Endodermal cell (in vitro differentiated cells): ENCODE measurements at places on chromosomes 5 and 9.
A peak's percentile ranks its signal among the peaks of the same experiment; 100 is the strongest.

DNA sequence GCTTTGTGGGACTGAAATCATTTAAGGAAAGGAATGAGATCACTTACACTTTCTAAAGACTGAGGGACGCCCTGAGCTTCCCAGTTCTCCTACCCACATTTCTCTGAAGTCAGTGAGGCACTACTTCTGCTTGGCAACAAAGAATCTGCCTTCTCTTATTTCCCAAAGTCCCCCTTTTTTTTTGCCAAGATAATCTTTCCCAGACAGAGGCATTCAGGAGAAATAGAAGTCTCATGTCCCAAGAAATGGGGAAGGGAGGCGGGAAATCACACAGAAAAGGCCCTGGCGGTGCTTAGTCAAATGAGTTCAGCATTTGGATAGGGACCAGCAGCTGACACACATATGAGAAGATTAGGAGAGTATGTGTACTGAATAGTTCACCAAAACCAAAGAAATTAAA is 159.7 kb downstream of the MUSK start:
- DNase-seq, result no peak

DNA sequence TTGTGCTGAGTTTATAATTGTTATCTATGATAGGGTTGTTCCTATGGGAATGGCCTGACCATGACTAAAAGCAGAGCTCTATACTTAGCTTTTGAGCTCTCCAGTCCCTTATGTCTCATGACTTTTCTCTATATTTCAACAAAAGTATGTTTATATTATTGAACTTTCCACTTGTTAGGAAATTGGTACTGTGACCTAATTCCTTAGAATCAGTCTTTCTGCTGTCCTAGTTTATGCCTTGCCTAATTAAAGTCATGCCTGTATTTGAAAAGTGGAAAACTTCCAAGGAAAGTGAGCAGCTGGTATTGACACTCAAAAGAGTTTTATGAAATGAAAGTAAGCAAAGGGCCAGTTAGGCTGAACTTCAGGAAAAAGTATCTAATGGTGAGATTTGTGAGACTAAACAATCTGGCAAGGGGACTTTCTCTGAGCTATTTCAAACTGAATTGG is 68.6 kb downstream of the XRCC4 start:
- no peak for DNase-seq

GRCh38 chr5:19519448-19519847 is 468.6 kb downstream of the CDH18 start:
- no peak for DNase-seq

DNA sequence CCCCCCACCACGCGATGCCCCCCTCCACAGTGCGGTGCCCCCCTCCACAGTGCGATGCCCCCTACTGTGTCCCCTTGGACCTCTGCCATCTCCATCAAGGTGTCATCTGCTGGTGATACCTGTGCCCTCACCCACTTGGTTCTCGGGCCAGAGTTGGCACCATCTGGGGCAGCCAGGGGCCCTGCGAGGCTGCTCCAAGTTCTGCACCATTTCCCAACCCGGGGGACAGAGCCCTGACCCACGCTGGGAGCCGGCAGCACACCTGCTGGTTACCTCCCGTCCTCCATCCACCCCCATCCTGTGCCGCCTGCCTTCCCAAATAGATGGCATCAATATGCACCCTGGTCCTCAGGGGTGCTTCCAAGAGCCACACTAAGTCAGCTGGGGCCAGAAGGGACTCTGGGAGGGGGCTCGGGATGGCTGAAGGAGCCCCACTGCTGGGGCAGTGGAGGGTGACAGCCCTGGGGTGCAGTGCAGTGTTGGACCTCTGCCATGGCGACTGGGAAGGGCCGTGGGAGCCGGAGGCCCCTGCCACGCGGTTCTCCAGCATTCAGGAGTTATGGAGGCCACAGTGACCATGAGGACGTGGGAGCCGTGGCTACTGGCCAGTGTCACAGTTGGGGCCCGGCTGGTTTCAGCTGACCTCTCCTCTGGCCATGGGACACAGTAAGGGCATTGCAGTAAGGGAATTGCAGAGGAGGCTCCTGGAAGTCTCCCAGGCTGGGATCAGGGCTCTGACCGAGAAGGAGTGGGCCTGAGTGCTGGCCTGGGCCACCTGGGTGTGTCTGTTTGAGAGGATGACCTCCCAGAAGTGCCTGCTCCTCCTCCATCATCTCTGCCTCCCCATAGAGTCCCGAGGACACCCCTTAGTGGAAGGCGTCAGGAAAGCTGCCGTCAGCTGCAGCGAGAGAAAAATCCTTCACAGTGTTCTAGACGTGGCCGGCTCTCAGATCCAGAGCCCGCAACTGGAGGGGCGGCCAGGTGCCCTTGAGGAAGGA is 44.2 kb upstream of the NOTCH1 start:
- DNase-seq, result no peak

DNA sequence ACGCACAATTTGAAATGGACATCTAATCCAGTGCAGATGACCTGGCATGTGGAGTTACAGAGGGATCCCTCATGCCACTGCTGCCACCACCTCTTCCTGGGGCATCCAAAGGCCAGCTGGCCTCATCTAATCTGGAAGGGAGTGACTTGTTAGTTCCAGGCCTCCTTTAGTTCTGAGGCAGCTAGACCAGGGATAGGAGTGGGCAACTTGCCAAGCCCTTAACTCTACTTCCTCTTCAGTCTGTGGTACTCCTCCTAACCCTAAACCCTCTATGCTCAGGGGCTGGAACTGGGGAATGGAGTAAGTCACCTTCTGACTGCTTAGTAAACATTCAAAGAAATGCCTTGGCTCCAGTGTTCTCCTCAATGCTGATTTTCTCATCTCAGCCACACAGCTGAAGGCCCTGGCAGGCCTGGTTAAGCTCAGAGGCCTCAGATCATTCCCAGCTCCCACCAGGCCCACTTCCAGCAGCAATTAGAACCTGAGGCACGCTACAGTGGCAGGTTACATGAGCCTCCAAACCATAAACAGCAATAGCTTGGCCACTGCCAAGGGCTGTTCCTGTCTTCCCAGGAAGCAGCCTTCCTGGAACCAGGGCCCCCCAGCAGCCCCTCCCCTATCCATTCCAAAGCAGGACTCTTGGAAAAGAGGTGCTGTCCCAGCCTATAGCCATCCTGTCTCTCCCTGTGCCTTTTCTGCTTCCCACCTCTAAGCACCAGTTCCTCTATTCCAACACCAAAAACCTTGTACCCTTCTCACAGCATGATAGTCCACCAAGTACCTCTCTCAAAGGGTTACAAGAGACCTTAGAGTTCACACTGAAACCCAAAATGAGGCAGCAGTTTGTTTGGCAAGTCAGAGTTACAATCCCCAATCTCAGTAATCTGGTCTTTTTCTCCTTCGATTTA is 2.0 kb downstream of the EIF4EBP3 start:
- peak; percentile 36 for DNase-seq

DNA sequence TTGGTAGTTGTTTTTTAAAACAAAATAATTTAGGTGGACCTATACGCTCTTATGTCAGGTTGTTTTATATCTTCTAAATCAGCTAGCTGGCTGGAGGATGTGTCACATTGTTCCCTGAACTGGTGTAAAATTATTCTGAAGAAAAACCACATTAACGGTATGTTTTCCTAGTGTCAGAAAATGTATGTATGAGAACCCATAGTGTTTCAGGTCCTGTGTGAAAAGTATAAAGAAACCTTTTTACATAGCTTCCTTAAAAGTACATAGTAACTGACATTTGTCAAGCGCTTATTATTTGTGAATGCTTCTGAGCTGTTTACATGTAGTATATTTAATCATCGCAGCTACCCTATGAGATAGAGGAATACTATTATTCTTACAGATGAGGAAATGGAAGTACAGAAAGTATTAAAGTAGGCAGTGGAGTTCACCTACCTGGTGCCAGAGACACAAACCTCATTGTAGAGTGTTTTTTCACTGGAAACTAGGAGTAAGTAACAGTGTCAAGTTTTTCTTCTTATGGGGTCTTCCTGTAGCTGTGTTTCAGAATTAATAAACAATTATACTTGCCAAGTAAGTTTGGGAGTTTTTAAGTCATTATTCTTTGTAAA is 10.4 kb upstream of the FAM120AOS start:
- DNase-seq, result no peak

DNA sequence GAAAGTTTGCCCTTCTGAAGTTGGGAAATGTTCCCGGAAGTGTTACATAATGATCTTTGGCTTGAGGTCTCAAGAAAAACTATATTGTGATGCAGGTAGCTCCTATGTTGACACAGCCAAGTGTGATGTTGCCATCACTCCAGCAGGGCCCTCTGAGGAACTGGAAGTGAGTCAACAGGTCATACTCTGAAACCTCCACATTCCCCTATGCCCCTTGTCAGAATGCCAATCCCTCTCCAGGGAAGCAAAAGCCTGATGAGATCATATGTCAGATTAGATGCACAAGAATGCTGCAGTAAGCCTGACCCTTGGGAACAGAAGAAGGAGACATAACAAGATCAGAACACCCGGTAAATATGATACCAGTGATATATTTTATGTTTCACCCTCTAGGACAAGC is 66.8 kb upstream of the ITGA2 start:
- peak; percentile 66 for DNase-seq

GRCh38 chr5:125209650-125210049 is 463.2 kb upstream of the ZNF608 start:
- DNase-seq, result no peak

- no peak for DNase-seq
Measured at GRCh38 chr9:8633784-8634183, 834.2 kb upstream of the DMAC1 start.

- no peak for DNase-seq
Measured at GRCh38 chr5:123209502-123210027, 120.5 kb downstream of the PRDM6 start.

- DNase-seq, result no peak
Measured at GRCh38 chr5:82850393-82850792, 226.8 kb downstream of the TMEM167A start.

DNA sequence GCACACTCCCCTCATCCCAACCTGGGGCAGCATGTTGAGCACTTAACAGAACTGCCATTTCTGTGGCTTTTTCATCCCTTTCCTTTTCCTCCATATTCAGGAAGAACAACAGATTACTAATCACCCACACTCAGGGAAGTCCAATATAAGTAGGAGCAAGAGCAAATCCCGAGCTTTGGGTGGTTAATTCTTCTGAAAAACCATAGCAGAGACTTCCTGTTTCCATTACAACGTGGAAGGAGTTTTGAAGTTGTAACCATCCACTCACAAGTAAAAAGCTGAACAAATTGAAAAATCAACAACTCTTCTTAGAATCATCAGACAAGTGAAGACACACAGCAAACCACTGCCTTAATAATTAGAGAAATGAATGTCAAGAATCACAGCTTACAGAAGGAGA is 8.2 kb downstream of the CTSL start:
- no peak for DNase-seq

GRCh38 chr5:162174358-162174974 is 106.9 kb downstream of the GABRG2 start:
- DNase-seq, result no peak

DNA sequence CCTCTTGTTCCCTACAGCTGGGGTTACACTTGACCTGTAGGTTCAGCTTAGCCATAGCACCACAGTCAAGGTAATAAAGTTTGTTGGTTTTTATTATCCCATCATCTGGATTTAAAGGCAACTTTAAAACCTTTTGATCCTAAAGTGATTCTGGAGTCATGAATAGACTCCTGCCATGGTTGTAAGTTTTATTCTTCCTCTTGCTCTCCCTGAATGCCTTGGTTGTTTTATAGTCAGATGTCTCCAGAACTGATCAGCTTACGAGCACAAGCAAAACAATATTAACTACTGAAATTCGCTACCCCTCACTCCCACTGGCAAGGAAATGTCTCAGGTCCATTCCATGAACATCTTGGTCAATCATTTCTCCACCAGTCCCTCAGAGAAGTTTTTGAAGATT is 1328.6 kb downstream of the PTPRD start:
- no peak for DNase-seq

- no peak for DNase-seq
Measured at GRCh38 chr9:11348366-11348765, 735.6 kb upstream of the PTPRD start.

- DNase-seq, result peak; percentile 46
Measured at GRCh38 chr9:129439242-129439641, 181.7 kb downstream of the C9orf50 start.

DNA sequence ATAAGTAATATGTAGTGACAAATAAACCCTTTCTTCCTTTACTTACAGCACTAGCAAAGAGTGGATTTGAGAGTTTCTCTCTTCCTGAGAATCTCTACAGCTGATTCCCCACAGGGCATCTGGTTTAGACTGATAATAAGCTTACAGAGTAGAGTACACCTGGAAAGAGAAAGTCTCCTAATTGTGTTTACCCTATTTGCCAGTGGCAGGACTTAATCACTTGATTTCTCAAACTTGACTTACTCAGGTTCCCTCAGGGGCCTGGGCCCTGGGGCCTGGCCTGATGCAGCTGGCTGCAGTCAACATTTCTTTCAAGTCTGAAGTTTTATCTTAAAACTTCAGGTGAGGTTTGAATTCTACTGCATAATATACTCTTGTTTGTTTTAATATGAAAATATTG is 38.0 kb upstream of the UBTD2 start:
- peak; percentile 31 for DNase-seq

GRCh38 chr5:116382032-116382873 is 192.4 kb downstream of the SEMA6A start:
- no peak for DNase-seq

- peak; percentile 52 for DNase-seq
Measured at GRCh38 chr5:150651924-150652671, 9.0 kb upstream of the MYOZ3 start.

DNA sequence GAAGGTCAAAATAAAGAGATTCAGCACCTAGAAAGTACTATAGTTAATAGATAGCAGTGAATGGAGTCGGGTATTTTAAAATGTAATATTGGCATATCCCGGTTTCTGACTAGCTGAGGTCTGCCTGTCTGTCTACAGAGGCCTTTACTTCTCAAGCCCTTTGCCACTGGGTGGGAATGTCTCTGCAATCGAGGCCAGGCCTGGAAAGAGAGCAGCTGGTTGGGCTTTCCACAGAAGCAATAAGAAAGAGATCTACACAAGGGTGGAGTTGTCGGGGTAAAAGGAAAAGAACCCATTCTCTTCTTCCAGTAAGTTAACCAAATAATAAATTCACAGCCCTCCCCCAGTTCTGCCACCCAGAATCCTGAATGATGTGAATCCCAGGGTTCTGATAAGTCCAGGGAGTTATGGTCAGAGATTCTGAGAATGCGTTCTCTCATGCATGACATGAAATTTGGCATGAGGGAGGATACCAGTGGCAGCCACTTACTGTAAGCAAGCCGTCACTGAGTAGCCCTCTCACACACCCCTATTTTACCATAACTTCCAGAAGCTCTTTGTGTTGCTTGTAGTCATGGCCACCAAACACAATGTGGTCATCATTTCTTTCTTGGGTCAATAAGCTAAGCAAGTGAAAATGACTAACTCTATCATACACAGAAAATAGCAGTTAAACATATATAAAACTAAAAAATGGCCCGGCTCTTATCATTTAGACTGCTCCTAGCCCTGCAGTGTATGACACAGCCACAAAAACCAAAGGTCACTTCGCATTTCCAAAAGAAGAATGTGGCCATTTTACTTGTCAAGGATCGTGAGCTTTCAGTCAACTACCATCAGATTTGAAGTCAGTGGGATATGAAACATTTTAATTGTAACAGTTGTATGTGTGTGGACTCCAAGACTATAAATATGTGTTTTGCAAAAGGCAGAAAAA is 185.0 kb downstream of the GLIS3 start:
- DNase-seq, result no peak

GRCh38 chr9:37217161-37217560 is 96.8 kb downstream of the ZCCHC7 start:
- no peak for DNase-seq
